ENCODE measurements at places on chromosomes 6 and 20. TPM values are rescaled to one million over a fixed set of nuclear protein-coding genes. Genes with fewer than 3 reads are reported as not detected.
A peak's percentile ranks its signal among the peaks of the same experiment; 100 is the strongest.

The EYA4 gene
- total RNA-seq: not detected

GRCh38 chr20:24649787-24650490 lies 180.5 kb downstream of the SYNDIG1 start:
- no peak for DNase-seq
- no peak overlapping the region for H3K27ac ChIP-seq
- H3K27me3 ChIP-seq: peaks cover 5% of the 10 kb centered on the region
- no peaks in the 10 kb centered on the region for H3K4me1 ChIP-seq
- H3K36me3 ChIP-seq: no peaks in the 10 kb centered on the region

DNA sequence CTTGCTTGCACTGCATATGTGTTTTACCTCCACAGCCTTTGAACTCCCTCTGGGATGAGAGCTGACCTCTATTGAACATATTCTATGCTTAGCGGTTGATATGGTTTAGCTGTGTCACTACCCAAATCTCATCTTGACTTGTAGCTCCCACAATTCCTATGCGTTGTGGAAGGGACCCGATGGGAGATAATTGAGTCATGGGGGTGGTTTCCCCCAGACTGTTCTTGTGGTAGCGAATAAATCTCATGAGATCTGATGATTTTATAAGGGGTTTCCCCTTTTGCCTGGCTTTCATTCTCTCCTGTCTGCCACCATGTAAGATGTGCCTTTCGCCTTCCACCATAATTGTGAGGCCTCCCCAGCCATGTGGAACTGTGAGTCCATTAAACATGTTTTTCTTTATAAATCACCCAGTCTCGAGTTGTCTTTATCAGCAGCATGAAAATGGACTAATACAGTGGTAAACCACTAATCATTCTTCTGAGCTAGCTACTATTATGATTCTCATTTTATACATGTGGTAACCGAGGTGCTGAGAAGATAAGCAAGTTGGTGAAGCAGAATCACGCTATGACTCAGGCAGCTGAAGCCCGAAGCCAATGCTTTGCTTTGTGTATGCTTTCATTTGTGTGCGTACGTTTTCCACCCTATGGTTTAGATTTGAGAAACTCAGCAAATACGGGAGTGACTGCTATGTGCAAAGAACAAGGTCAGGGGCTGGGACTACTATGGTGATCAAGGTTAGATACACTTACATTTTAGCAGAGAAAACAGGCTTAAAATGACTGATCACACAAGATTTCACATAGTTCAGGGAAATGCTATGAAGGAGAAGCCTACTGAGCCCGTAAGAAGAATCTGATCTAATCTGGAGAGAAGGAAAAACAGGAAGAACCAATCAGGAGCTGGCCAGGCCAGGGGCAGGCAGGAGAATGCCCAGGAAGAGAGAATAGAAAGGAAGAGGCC lies 363.5 kb downstream of the ESR1 start:
- H3K27ac ChIP-seq: peak overlapping the region; percentile 94
- H3K4me3 ChIP-seq: peak overlapping the region; percentile 65
- peak; percentile 86 for DNase-seq
- H3K4me1 ChIP-seq: peaks cover 19% of the 10 kb centered on the region

The XKR7 gene
- not detected for total RNA-seq

GRCh38 chr6:3287976-3288707 lies 29.4 kb downstream of the PSMG4 start:
- no peak for DNase-seq
- H3K27ac ChIP-seq: no peak overlapping the region
- peaks cover 2% of the 10 kb centered on the region for H3K36me3 ChIP-seq
- H3K4me3 ChIP-seq: no peak overlapping the region
- no peaks in the 10 kb centered on the region for H3K27me3 ChIP-seq

DNA sequence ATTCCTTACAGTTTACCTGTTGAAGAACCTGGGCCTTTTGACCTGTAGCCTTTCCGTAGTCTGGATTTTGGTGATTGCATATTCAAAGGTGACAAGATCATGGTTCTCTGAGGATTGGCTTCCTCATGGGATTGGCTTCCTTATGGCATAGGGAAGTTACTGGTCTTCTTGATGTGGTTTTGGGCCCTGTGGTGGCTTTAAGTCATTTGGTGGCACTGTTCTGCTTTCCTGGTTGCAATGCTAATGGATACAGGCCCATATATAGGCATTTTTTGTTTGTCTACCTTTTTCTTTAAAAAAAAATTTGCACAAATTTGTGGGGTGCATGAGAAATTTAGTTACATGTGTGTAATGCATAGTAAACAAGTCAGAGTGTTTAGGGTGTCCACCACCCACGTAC lies 185.7 kb downstream of the CDKAL1 start:
- H3K27ac ChIP-seq: peak overlapping the region; percentile 5
- peaks cover 5% of the 10 kb centered on the region for H3K36me3 ChIP-seq
- peaks cover 13% of the 10 kb centered on the region for H3K4me1 ChIP-seq
- no peaks in the 10 kb centered on the region for H3K27me3 ChIP-seq
- no peak overlapping the region for H3K4me3 ChIP-seq
- DNase-seq: no peak

GRCh38 chr6:157079277-157079676 lies 244.0 kb downstream of the TMEM242 start:
- H3K36me3 ChIP-seq: peaks cover 9% of the 10 kb centered on the region
- H3K27me3 ChIP-seq: no peaks in the 10 kb centered on the region
- no peak overlapping the region for H3K4me3 ChIP-seq

DNA sequence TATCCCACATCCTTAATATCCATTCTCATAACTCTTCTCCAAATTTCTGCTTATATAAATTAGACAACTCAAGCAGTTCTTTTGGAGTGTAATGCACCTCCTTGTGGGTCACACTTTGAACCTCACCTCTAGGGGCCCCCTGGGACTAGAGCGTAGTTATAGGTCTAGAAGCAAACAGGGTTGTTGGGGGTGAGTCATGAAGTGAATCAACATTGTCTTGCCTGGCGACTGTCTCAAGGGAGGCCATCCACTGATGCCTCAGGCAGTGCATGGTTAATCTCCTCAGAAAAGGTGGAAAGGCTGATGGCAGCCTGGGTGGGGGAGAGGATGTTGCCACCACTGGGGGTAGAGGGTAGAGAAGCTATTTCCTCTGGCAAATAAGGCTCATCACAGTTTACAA lies 129.1 kb downstream of the TNFRSF21 start:
- H3K4me1 ChIP-seq: no peaks in the 10 kb centered on the region
- DNase-seq: no peak
- peaks cover 3% of the 10 kb centered on the region for H3K27me3 ChIP-seq
- H3K36me3 ChIP-seq: no peaks in the 10 kb centered on the region

DNA sequence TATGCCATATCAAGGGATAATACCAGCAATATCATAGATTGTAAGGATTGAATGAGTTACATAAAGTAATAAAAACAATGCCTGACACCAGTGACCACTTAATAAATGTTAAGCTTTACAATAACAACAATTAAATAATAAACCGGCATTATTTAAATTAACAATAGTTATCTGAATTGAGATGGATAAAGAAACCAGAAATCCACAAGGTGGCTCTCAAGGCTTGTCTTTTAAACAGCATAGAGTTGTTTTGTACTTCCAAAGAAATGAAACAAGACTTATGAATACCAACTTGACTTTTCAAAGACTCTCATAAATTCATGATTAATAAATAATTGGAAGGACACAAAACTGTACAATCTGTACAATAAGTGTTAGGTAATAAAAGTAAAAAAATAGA lies 203.1 kb downstream of the ASCC3 start:
- H3K4me1 ChIP-seq: no peaks in the 10 kb centered on the region
- no peak for DNase-seq
- no peaks in the 10 kb centered on the region for H3K27me3 ChIP-seq
- H3K27ac ChIP-seq: no peak overlapping the region
- no peak overlapping the region for H3K4me3 ChIP-seq

- no peak overlapping the region for H3K4me3 ChIP-seq
- peaks cover 13% of the 10 kb centered on the region for H3K4me1 ChIP-seq
- H3K36me3 ChIP-seq: peaks cover 5% of the 10 kb centered on the region
- H3K27me3 ChIP-seq: peaks cover 70% of the 10 kb centered on the region
Observed at GRCh38 chr6:27547157-27548075, 74.5 kb upstream of the ZNF184 start.

DNA sequence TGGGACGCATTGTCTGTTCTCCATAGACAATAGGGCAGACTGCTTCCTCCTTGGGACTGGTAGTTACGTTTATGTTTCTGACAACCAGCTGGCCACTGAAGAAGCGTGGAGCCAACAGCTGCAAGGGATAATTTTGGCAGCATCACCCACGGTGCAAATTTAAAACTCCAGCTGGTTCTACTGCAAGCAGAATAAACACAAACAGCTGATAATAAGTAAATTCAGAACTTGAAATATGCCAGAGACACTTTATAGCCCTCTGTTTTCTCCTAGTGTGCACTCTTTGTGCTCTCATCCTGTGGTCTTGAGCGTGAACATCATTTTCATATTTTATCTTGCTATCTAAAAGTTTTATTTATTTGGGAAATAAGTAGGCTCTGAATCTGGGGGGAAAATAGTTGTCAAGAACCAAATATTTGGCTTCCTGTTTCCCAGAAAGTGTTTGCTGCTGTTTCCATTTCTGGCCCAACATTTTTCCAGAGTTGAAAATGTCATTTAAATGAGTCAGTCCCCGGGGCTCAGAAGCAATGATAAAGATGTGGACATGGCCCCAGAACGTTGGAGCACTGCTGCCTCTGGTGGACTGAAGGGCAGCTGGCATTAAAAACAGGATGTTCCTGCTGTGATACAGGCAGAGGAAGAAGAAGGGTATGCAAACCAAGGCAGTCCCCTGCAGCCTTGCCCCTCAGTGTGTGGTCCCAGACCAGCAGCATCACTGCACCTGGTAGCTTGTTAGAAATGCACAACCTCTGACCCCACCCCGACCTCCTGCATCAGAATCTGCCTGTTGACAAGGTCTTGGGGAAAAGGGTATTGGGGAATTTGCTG lies 12.5 kb upstream of the THBD start:
- H3K27ac ChIP-seq: no peak overlapping the region
- H3K4me3 ChIP-seq: no peak overlapping the region
- no peaks in the 10 kb centered on the region for H3K4me1 ChIP-seq

GRCh38 chr20:21520702-21521595 lies 7.1 kb upstream of the NKX2-2 start:
- H3K36me3 ChIP-seq: peaks cover 9% of the 10 kb centered on the region
- H3K4me3 ChIP-seq: peak overlapping the region; percentile 23
- H3K27me3 ChIP-seq: peaks cover 87% of the 10 kb centered on the region
- H3K27ac ChIP-seq: peak overlapping the region; percentile 80
- peak; percentile 61 for DNase-seq

DNA sequence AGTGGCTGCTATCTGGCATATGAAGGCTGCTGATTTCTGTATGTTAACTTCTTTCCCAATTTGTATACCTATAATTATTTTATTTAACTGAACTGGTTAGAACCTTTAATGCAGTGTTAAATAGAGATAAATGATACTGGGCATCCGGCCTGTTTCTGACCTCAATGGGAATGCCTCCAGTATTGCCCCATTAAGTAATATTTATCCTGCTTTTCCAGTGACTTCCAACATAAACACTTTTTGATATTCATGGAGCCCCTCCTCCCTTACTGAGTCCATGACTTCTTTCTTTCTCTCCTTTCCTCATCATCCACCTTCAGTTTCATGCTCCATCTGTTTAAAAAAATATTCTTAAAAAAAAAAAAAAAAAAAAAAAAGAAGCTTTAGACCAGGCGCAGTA lies 8.8 kb downstream of the TRIM27 start:
- no peak overlapping the region for H3K27ac ChIP-seq
- DNase-seq: no peak
- H3K4me1 ChIP-seq: peaks cover 13% of the 10 kb centered on the region
- H3K4me3 ChIP-seq: no peak overlapping the region
- no peaks in the 10 kb centered on the region for H3K27me3 ChIP-seq
- peaks cover 69% of the 10 kb centered on the region for H3K36me3 ChIP-seq

DNA sequence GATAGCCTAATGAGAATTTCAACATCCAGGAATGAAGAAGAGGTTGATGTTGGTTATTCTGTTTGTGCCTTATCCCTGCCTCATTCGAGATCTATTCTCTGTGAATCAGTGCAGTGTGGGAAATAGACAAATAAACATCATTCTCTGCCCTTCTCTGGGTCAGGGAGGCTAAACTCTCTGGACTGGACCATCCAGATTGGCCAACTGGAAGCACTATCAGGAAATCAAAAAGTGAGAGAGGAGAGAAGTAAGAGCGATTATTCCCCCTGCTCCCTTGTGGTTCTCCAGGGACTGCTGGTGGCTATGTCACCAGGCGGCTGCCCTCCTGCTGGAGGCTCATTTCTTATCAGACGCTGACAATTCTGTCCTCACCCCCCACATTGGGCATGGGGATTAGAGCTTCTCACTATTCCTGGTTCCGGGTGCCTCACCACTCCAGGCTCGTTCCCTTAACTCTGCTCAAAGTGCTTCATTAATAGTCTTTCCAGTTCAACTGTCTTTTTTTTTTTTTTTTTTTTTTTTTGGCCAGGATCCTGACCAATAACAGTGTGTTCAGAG lies 201.7 kb upstream of the RREB1 start:
- no peaks in the 10 kb centered on the region for H3K4me1 ChIP-seq
- peaks cover 45% of the 10 kb centered on the region for H3K27me3 ChIP-seq
- no peak overlapping the region for H3K27ac ChIP-seq
- no peak for DNase-seq

DNA sequence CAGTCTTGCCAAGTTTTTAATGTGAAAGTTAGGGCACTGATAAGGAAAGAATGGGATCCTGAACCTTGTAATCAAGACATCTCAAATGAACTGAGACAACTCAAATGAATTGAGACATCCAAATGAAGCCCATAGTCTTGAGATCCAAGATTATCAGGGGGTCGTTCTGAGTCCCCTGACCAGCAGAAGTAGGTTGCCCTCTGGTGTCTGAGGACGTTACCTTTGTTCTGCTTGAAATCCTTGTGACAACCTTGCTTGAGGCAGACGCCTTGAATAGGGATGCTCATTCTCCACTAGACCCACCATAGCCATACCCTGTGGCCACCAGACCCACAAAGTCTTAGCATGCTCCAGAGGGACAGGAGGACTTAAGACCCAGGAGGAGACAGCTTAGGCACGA lies 37.7 kb downstream of the ZBTB9 start:
- H3K27me3 ChIP-seq: peaks cover 2% of the 10 kb centered on the region
- no peak overlapping the region for H3K4me3 ChIP-seq
- no peak for DNase-seq
- H3K36me3 ChIP-seq: no peaks in the 10 kb centered on the region
- no peak overlapping the region for H3K27ac ChIP-seq

- H3K36me3 ChIP-seq: no peaks in the 10 kb centered on the region
- H3K4me1 ChIP-seq: no peaks in the 10 kb centered on the region
- DNase-seq: no peak
- no peak overlapping the region for H3K27ac ChIP-seq
Observed at GRCh38 chr20:24701668-24702067, 232.2 kb downstream of the SYNDIG1 start.

DNA sequence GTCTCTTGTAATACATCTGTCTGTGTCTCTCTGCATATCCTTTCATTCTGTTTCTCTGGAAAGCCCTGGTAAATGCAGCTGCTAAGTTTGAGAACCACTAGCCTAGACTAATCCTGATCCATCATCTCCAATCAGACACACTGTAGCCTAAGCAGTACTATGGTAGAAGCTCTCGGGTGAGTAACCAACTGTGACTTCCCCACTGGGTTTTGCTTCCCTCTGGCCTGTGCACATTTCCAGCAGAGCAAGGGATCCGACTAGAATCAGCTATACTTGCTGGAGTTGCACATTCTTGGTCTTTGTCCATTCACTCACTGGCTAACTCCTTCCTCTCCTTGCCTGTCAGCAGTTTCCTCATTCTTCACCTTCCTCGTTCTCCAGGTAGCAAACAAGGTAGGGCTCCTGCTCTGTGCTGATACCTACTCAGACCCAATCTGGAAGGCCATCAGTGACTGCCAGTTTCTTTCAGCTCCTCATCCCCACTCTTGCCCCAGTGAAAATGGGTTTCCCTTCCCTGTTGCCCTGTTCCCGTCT lies 184.2 kb downstream of the PLCB4 start:
- H3K27ac ChIP-seq: no peak overlapping the region
- H3K27me3 ChIP-seq: no peaks in the 10 kb centered on the region
- H3K4me1 ChIP-seq: no peaks in the 10 kb centered on the region

All from activated CD4-positive, alpha-beta T cell treated with anti-CD3 and anti-CD28 coated beads, Interleukin-2, amount 10 ng/mL, durations not matched to agents 24 days and 14 days (primary cell).